ENCODE measurements at places on chromosomes 11 and 22.

GRCh38 chr11:117807482-117808327, 10.7 kb upstream of the DSCAML1 start:
- H3K27me3 ChIP-seq: peaks cover 10% of the 10 kb centered on the region
- H3K4me1 ChIP-seq: peaks cover 18% of the 10 kb centered on the region
- peak; percentile 80 for DNase-seq
- no peaks in the 10 kb centered on the region for H3K36me3 ChIP-seq

DNA sequence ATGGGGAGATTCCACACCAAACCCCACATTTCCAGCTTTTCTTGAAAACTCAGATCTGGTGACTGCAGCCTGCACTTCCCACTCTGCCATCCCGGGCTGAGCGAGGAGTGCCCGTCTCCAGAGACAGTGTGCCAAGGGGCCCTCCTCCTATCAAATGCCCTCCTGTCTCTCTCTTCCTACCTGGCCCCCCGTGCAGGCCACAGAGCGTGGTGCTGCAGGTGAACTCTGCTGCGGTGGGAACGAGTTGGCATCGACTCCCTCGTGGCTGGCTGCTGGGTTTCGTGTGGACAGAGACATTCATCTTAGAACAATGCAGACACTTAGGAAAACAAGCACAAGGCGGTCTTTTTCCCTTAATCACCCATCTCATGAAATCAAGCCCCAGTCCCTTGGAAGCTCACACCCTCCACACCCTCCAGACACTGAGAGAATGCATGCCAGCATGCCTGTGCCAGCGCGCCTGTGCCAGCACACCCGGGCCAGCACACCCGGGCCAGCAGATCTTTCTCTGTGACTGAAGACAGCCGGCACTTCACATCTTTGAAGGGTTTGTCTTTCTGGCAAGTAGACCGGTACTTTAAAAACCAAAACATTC, 65.0 kb downstream of the PARVB start:
- H3K36me3 ChIP-seq: no peaks in the 10 kb centered on the region
- no peak overlapping the region for H3K27ac ChIP-seq
- no peak overlapping the region for H3K4me3 ChIP-seq
- no peak for DNase-seq

- no peak overlapping the region for H3K27ac ChIP-seq
- H3K36me3 ChIP-seq: peaks cover 37% of the 10 kb centered on the region
- no peaks in the 10 kb centered on the region for H3K27me3 ChIP-seq
- no peak for DNase-seq
These were observed 55.6 kb downstream of the TCF20 start for GRCh38 chr22:42214633-42215415.

DNA sequence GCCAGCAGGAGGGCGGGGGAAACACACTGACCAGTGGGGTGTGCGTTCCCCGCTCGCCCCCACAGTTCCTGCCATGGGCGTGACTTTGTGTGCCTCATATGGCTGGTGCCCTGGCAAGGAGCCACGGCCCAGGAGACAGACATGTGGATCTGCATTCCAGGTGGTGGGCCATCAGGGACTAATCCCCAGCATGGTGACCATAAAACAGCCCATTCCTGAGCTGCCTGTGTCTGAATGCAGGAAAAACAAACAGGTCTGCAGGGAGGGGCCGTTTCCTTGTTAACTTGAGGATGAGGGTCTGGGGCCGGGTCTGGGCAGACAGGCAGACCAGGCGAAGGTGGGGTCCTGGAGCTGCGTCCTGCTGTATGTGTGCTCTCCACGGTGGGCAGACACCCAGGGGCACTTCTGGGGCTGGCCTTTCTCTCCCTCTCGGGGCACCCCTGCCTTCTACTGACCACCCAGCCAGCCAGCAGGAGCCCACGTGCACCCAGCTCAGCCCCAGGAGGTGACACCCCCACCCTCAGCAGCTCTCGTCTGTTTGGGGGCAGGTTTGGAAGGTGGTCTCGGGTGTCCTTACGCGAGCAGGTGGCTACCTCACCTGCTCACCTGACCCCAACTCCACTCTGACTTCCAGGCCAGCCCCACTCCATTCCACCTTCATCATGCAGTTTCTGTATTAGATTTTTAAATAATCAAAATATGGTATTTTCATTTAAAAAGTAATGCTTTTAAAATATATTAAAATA, 120.3 kb downstream of the KCNQ1OT1 start:
- H3K36me3 ChIP-seq: no peaks in the 10 kb centered on the region
- no peak overlapping the region for H3K27ac ChIP-seq
- no peaks in the 10 kb centered on the region for H3K4me1 ChIP-seq
- DNase-seq: no peak
- H3K4me3 ChIP-seq: no peak overlapping the region

GRCh38 chr11:78996007-78996406, 421.3 kb upstream of the NARS2 start:
- H3K36me3 ChIP-seq: no peaks in the 10 kb centered on the region
- H3K4me1 ChIP-seq: no peaks in the 10 kb centered on the region
- no peak overlapping the region for H3K27ac ChIP-seq
- DNase-seq: no peak
- H3K27me3 ChIP-seq: peaks cover 2% of the 10 kb centered on the region

- DNase-seq: peak; percentile 11
- H3K27ac ChIP-seq: no peak overlapping the region
- H3K4me3 ChIP-seq: no peak overlapping the region
- no peaks in the 10 kb centered on the region for H3K4me1 ChIP-seq
- H3K36me3 ChIP-seq: peaks cover 2% of the 10 kb centered on the region
These were observed 56.1 kb downstream of the PRMT3 start for GRCh38 chr11:20443596-20443995.

- H3K4me1 ChIP-seq: peaks cover 90% of the 10 kb centered on the region
- peak overlapping the region; percentile 52 for H3K4me3 ChIP-seq
- no peaks in the 10 kb centered on the region for H3K27me3 ChIP-seq
These were observed 88.9 kb downstream of the MAML2 start for GRCh38 chr11:96254087-96254486.

DNA sequence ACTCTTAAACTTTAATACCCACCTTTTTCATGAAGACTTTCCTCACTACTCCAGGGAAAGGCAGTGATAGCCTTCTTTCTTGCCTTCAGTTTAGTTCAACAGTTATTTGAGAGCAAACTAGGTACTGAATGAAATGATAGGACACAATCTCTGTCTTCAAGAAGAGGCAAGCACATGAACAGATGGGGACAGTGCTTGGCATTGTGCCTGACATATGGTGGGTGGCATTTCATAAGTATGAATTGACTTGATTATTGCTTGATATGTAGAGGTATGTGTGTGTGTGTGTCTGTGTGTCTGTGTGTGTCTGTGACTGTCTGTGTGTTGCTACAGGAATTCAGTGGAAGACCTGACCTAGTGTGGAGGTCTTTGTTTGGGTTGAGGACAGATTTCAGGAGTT, 504.1 kb downstream of the NELL1 start:
- H3K4me3 ChIP-seq: no peak overlapping the region
- no peaks in the 10 kb centered on the region for H3K27me3 ChIP-seq
- H3K36me3 ChIP-seq: no peaks in the 10 kb centered on the region
- H3K27ac ChIP-seq: no peak overlapping the region
- DNase-seq: no peak

- no peaks in the 10 kb centered on the region for H3K36me3 ChIP-seq
- H3K27me3 ChIP-seq: peaks cover 22% of the 10 kb centered on the region
- no peak overlapping the region for H3K4me3 ChIP-seq
- DNase-seq: no peak
- peaks cover 7% of the 10 kb centered on the region for H3K4me1 ChIP-seq
- no peak overlapping the region for H3K27ac ChIP-seq
These were observed 1168.1 kb downstream of the LRRC4C start for GRCh38 chr11:40291329-40291728.

- H3K36me3 ChIP-seq: peaks cover 9% of the 10 kb centered on the region
- no peak overlapping the region for H3K4me3 ChIP-seq
- no peaks in the 10 kb centered on the region for H3K27me3 ChIP-seq
- no peak for DNase-seq
These were observed 21.8 kb downstream of the FAM118B start for GRCh38 chr11:126233391-126233790.

DNA sequence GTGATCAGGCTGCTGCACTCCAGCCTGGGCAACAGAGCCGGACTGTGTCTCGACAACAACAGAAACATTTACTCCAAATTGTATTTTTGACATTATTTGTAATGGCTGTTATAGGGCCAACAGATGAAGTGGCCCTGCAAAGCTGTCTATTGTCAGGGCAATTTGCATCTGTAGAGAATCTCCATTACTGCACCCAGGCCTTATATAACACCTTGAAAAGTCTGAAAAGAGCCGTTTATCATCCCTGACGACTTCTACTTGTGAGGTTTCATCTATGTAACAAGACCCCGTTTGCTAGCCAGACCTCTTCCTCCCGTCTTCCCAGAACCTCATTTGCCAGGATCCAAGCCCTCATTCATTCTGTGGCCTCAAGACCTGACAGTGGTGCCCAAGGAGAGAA, 9.1 kb upstream of the CTTN start:
- peaks cover 20% of the 10 kb centered on the region for H3K27me3 ChIP-seq
- no peak for DNase-seq
- H3K4me1 ChIP-seq: no peaks in the 10 kb centered on the region
- H3K4me3 ChIP-seq: no peak overlapping the region
- peaks cover 10% of the 10 kb centered on the region for H3K36me3 ChIP-seq

GRCh38 chr11:64232182-64232966, 2.0 kb upstream of the VEGFB start:
- H3K27ac ChIP-seq: peak overlapping the region; percentile 46
- H3K4me3 ChIP-seq: peak overlapping the region; percentile 52
- DNase-seq: no peak
- peaks cover 65% of the 10 kb centered on the region for H3K4me1 ChIP-seq

DNA sequence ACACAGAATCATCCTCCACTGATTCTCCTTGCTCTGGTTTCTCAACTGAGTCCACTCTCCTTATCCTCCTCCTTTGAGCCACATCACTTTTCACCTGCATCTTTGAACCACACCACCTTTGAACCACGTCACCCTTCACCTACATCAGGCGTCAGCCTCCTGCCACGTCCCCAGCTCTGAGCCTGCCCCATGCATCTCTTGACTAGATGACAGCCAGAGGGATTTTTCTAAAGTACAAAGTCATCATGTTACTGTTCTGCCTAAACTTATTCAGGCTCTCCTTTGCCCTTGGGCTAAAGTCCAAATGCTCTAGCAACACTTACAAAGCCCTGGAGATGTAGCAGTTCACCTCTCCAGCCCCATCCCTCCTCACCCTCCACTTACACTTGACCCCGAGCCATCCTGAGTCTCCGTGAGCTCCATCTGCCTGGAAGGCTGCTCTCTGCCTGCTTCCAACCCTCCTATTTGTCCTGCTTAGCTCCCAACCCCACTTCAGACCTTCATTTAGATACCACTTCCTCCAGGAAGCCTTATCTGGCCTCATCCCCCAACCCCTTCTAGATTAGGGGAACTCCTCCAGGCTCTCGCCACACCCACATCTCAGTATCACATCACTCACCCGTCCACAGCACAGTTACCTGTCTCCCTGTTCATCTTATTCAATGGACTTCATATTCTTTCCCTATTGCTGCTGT, 3.7 kb upstream of the MS4A10 start:
- H3K27me3 ChIP-seq: peaks cover 12% of the 10 kb centered on the region
- no peak for DNase-seq
- no peaks in the 10 kb centered on the region for H3K4me1 ChIP-seq
- no peak overlapping the region for H3K4me3 ChIP-seq

DNA sequence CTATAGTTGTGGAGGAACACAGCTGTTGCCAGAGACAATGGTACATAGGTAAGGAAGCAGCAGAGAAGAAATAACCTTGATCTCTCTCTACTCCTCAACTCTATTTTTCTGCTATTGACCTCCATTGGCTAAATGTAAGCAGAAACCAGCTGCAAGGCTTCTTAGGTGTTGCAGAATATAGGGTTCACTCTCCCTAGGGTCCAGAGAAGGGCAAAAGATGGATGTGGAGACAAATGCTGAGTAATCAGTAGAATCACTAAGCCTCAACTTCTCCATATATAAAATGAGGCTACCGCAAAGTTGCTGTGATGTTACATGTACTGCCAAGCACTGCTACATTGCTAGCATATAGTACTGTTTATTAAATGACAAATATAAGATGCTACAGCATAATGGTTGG, 120.6 kb downstream of the PDE3B start:
- no peak overlapping the region for H3K4me3 ChIP-seq
- peaks cover 46% of the 10 kb centered on the region for H3K4me1 ChIP-seq
- H3K27me3 ChIP-seq: no peaks in the 10 kb centered on the region
- DNase-seq: no peak
- H3K27ac ChIP-seq: no peak overlapping the region

DNA sequence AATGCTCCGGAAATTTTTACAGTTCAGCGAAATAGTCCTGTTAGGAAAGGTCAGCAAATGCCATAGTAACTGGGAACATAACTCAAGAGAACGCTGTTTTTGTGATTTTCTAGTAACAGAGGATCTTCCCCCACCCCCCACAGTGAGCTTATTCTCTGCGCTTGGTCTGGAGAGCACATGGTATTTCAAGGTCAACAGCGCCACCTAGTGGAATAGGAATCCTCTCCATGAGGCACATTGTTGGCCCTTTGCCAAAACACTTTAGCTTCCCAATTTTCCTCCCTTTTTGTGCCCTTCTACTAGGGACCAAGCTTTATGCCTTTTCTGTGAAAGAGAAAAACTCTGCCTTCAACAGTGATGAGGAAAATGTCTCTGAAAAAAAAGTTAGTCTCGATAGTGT, 13.2 kb upstream of the OR4C12 start:
- no peaks in the 10 kb centered on the region for H3K27me3 ChIP-seq
- H3K36me3 ChIP-seq: no peaks in the 10 kb centered on the region
- H3K4me3 ChIP-seq: no peak overlapping the region
- H3K27ac ChIP-seq: no peak overlapping the region
- H3K4me1 ChIP-seq: no peaks in the 10 kb centered on the region
- peak; percentile 50 for DNase-seq

GRCh38 chr11:69155302-69156234, at the start of gene SMIM38:
Gene SMIM38, plus strand, starts transcription at chr11:69155935. Its CDS starts 1,912 bp downstream, at chr11:69157847.
- H3K27ac ChIP-seq: no peak within 1 kb of the TSS
- H3K4me1 ChIP-seq: no peaks in the 10 kb centered on the region
- no peak within 1 kb of the TSS for H3K4me3 ChIP-seq
- DNase-seq: no peak
- peaks cover 4% of the 10 kb centered on the region for H3K27me3 ChIP-seq
- no peaks in the 10 kb centered on the region for H3K36me3 ChIP-seq

GRCh38 chr22:26777156-26777801, 119.9 kb downstream of the MIAT start:
- H3K27me3 ChIP-seq: no peaks in the 10 kb centered on the region
- no peak overlapping the region for H3K4me3 ChIP-seq
- H3K4me1 ChIP-seq: no peaks in the 10 kb centered on the region
- H3K27ac ChIP-seq: no peak overlapping the region
- H3K36me3 ChIP-seq: peaks cover 53% of the 10 kb centered on the region

DNA sequence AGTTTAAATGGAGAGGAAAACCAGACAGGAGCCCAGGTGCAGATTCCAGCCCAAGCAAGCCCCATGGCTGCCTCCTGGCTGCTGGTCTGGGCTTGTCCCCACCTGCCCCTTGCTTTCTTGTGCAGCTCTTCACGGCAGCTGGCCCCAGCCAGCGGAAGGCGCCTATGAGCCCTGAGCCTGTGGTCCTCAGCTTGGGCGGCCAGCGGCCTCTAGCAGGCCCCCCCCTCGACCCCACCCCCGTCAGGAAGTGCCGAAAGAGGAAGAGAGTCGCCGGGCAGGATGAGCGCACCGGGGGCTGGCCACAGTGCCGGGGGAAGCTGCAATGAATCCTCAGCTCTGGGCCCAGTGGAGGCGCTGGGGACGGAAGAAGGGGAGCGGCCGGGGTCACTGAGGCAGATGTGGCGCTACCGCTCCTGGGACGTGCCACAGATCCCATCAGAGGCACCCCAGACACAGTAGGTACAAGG, 2.1 kb upstream of the DGKZ start:
- H3K36me3 ChIP-seq: peaks cover 23% of the 10 kb centered on the region
- H3K27ac ChIP-seq: peak overlapping the region; percentile 76
- no peak for DNase-seq
- peak overlapping the region; percentile 75 for H3K4me3 ChIP-seq
- H3K4me1 ChIP-seq: peaks cover 73% of the 10 kb centered on the region
- peaks cover 2% of the 10 kb centered on the region for H3K27me3 ChIP-seq

Measured in activated CD4-positive, alpha-beta T cell treated with anti-CD3 and anti-CD28 coated beads, Interleukin-2, amount 10 ng/mL, durations not matched to agents 7 days and 5 days (primary cell).